ENCODE measurements at places on chromosomes 1 and 21.

DNA sequence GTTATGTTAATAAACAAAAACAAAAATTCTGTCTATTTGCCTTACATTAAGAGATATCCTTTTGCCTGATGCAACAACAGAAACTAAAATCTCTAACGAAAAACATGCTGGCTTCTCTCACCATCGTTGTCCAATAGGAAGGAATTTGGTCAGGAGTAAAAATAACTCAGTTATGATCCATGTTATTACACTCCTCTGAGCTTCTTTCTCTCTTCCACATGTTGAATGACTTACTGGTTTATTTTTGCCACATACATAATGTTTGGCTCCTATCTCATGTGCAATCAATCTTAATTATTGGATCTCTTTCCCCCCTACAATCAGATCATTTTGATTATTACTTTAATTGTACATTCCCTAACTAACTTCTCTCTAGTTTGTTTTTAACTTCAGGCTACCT is 688.4 kb downstream of the USP25 start:
- no peak for DNase-seq

- DNase-seq: peak; percentile 77
These were observed 3.6 kb upstream of the SPSB1 start for GRCh38 chr1:9289090-9289534.

DNA sequence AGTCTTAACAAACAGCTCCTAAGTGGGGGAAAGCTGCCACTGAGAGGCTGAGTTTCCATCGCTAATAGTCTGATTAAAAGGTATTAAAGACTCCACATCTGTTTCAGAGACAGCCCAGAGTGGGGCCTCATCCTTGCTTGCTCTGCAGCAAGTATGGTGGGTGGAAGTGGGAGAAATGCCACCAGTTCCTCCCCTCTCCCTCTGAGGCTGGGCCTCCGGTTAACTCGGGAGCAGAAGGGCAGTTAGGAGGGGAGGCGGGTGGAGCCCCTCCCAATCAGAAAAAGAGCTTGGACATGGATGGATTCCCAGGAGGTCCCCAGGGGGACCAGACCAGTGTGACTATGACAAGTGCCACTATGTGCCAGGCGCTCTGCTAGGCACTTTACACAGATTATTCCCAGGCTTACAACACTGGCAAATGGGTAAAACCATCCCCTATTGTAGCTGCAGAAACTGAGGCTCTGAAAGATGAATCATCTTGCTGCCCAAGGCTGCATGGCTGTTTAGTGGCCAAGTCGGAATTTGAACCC is 11.4 kb upstream of the ASCL5 start:
- DNase-seq: no peak

DNA sequence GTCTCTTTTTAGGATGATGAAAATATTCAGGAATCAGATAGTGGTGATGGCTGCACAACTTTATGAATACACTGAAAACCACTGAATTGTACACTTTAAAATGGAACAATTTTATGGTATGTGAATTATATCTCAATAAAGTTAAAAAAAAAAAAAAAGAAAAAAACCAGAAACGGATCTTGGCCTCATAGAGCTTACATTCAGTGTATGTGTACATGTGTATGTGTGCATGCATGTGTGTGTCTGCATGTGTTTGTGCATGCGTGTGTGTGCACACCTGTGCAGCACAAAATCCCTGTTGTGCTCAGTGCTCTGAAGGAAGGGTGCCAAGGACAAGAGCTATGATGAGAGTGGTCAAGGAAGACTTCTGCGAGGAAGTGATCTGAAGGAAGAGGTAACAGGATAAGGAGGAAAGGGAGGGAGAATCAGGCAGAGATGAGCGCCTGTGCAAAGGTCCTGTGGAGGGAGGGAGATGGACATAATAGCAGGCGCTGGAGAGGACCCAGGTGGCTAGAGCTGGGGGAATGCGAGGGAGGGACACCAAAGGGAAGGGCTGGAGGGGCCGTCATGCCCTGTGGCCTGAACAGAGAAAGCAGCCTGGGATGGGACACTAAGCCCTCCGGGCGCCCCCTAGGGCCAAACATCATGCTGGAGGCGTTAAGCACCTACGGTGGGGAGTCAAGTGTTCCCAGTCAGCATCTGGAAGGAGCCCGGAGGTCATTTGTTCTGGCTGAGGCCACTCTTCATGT is 25.2 kb downstream of the NKAIN1 start:
- DNase-seq: no peak

DNA sequence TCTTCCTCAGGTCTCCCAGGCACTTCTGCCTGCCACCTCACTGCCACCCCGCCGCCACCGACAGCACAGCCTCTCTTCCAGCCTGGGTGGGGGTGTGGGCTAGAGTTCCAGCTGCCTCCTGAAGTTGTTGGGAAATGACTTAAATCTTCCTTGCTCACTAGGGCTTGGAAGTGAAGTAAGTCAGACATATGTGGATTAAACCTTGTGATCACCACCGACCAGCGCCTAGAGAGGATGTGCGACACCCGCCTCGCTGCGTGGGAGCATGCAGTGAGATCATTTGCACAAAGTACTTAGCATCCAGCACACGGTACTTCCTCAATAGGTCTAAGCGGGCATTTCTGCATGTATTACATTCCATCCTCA is 71.4 kb upstream of the FAM20B start:
- DNase-seq: no peak

DNA sequence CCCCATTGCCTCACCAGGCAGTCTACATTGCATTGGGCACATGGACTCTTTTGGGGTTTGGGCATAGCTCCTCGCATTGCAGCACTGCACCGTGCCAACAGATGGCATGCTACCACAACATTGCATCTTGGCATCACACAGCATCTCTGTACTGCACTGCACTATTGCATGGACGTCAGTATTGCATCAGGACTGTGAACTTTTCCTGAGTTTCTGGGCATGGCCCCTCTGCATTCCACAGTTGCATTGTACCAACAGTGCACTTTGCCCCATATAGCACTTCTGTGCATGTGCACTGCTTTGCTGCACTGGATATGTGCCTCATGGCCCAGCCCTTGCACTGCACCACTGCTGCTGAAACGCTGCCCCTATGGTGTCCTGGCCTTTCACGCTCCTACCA is 9.6 kb downstream of the PTPRU start:
- no peak for DNase-seq

GRCh38 chr21:37974081-37974480 is 57.8 kb upstream of the KCNJ6 start:
- DNase-seq: no peak

DNA sequence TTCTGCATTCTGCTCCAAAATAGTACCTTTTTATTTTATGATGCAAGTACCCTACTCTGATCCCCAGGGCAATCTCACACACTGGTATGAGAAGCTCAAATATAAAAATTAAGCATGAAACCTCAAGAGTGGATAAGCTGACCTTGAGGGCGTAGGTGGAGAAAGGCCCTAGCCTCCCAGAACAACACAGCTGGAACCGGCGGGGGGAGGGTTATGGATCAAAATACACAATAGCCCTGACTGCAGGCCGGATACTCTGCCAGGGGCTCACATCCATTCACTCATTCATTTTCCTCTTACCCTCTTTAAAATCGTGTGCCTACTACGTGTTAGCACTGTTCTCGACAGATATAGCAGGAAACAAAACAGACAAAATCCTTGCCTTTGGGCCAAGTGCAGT is 32.8 kb upstream of the ECE1 start:
- no peak for DNase-seq

DNA sequence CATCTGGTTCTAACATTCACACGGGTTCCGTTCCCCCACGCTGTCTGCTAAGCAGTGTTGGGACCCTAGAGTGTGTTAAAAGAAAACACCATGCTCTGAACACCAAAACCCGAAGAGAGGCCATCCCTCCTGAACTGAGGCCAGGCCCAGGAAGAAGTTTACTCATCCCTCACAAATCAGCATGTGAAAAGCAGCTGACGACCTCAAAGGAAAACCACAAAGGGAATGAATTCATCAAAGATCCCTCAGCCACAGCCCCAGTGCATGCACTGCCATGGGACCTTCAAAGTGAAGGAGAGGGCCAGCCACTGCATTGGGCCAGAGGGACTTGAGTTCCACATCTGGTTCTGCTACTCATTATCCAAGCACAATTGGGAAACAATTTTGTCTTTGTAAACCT is 7.0 kb upstream of the PSEN2 start:
- no peak for DNase-seq

DNA sequence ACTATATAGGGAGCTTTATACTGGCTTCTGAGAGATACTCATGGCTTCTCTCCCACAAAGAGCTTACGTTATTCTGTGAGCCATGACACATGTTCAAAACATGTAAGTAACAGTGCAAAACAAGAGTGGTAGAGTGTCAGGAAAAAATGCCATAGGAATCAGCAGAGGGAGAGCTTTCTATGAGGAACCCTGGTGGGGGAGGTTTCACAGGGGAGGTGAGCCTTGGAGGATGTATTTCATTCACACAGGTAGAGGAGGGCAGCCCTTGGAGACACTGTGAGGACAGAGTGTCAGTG is 72.7 kb upstream of the LYST start:
- DNase-seq: no peak

- DNase-seq: no peak
These were observed 9.1 kb upstream of the C21orf91 start for GRCh38 chr21:17828223-17828622.

- peak; percentile 76 for DNase-seq
These were observed 705 bp upstream of the SLC50A1 start for GRCh38 chr1:155134880-155135414.

DNA sequence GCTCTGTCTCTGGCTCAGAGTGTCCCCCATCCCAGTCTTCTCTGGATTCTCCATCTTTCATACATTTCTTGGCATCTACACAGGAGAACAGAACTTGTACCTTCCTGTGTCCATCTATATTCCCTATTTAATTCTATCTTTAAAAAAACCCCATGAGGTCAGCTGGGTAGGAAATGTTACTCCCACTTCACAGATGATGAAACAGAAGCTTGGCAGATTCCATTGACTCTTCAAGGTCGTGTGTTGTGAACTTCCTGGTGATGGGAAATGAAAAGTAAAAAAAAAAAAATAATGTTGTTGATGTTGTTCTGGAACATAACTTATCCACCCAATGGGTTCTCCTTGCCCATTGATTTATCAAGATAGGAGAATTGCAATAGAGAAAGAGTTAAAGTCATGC is 8.9 kb downstream of the CHI3L2 start:
- DNase-seq: no peak
